KBM-7 (cell line): ENCODE measurements at places on chromosomes 7 and 10.
A peak's percentile ranks its signal among the peaks of the same experiment; 100 is the strongest.

DNA sequence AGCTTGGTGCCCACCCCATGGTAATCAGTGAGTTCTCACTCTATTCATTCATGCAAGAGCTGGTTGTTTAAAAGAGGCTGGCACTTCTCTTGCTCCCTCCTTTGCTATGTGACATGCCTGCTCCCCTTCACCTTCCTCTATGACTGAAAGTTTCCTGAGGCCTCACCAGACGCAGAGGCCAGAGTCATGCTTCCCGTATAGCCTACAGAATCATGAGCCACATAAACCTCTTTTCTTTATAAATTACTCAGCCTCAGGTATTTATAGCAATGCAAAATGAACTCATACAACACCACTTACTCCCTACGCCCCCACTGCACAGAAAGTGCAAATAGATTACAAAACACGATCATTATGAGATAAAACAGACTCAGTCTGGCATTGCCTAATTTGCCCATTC lies 39.0 kb downstream of the SEC61G start:
- no peak for DNase-seq

DNA sequence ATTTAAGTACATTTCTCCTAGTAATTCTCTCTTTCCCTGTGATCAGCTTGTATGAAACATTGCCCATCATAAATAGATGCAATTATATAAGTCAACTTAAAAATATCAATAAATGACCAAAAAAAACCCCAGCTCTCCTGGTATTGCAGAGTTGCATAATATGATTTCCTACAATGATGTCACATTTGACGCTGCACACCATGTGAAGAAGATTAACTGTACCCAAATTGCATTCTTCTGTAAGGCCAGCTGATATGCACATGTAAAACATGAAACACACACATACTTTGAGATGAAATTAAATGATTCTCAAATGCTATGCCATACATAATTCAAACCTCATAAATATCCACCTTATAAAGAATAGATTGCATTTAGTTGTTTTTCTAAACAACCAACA lies 115.5 kb downstream of the AGMO start:
- DNase-seq, result no peak

GRCh38 chr10:7432884-7433726 lies 22.3 kb upstream of the SFMBT2 start:
- no peak for DNase-seq

GRCh38 chr10:68717435-68717834 lies 3.6 kb upstream of the CCAR1 start:
- DNase-seq, result no peak

GRCh38 chr7:130290745-130291144 lies 2.2 kb upstream of the CPA4 start:
- no peak for DNase-seq

GRCh38 chr7:146366938-146367337 lies 250.3 kb downstream of the CNTNAP2 start:
- DNase-seq, result no peak

DNA sequence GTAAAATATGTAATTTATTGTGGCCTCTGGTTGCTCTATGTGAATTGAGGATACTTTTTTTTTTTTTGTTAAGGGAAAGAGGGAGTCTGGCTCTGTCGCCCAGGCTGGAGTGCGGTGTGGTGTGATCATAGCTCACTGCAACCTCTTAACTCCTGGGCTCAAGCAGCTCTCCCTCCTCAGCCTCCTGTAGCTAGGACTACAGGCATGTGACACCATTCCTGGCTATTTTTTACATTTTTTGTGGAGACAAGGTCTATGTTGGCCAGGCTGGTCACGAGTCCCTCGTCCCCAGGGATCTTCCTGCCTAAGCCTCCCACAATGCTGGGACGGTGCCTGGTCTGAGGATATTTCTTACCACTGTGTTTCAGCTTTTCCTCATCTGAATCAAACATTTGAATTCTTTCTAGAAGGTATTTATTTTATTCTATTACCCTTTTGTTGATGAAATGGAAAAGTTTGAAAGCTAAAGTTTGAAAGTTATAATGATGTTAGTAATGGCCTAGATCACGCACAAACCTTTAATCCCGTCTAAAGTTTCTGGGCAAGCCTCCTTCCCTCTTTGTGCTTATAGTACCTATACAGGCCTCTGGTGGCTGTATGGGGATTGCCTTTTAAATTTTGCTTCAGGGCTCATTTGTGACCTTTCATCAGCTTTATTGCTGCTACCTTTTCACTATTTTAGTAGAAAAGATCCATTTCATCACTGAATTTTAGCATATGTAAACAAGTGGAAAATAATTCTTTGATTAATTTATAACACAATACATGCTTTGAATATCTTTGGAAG lies 2.0 kb downstream of the IFRD1 start:
- peak; percentile 55 for DNase-seq

- DNase-seq, result no peak
Observed at GRCh38 chr7:2218444-2218785, 14.3 kb downstream of the MAD1L1 start.
